ENCODE measurements at places on chromosomes 13 and 19. TPM values are rescaled to one million over a fixed set of nuclear protein-coding genes. Genes with fewer than 3 reads are reported as not detected.

DNA sequence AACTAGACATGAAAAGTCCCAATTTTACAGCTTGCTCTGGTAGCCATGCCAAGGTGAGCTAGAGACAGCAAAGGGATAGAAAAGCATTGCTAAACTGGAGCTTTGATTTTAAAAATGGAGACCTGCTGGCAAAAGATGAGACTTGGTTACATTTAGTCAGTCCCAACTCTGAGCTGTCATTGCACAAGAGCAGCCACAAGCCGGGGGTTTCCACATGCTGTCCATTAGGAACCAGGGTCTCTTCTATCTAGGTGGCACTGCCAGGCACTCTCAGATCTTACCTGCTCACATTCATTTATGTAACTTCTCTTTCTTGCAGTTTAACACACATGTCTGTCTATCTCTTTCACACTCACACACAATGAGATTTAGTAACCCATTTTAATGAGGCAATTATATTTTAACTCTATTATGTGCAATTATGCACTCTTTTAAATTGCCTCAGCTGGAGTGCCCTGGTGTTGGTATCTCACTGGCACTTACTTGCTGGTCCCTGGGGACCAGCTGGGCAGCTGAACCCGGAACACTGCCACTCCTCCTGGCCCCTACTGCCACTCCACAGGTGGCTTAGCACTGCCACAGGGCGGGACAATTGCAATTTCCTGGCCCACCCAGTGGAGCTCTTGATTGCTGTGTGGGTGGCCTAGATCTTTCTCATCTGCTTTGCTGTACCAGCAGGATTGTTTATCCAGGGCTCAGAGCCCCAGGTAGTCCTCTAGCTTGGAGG, 112.5 kb downstream of the COG6 start:
- DNase-seq, result no peak

KIR2DL4 gene
- total RNA-seq, result not detected

KLK12 gene
- not detected for total RNA-seq

TUBB4A gene
- total RNA-seq, result 7.6 TPM

SLC10A2 gene
- total RNA-seq, result not detected

GRCh38 chr19:41871573-41872383, 5.3 kb upstream of the CD79A start:
- peak; percentile 81 for DNase-seq

GRCh38 chr13:33723365-33723764, 94.6 kb upstream of the RFC3 start:
- no peak for DNase-seq

Data from naive thymus-derived CD8-positive, alpha-beta T cell (primary cell).